ENCODE measurements at places on chromosomes 4 and X.

DNA sequence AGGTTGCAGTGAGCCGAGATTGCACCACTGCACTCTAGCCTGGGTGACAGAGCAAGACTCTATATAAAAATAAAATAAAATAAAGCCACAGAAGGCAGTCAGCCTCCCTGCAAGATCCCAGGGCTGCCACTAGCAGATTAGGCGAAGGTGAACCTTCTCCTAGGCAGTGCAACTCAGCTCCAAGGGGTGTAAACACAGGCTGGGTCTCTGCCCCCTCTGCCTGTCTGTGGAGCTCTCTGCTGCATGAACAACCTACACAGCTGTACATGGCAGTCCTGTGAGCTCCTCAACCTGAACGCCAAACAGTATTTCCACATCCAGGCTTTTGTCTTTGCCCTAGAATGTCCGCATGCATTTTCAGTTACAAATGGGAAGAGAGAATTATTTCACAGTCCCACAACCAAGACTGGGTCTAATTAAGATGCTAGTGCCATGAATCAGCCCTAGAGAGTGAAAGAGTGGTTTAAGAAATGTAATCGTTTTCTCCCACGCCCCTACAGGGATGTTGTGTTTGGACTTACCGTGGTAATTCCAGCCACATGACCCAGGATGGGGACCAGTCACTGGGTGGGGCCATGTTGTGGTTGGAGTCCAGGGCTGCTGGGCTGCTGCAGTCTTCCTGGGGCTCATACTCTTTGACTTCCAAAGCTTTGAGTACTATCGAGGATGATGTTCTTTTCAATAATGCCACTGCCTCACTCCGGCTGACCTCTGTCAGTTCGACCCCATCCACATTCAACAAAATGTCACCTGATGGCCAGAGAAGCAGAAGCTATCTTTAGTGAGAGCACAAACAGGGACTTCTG is 99.0 kb downstream of the FIP1L1 start:
- no peak for DNase-seq

GRCh38 chrX:64908121-64908520 is 68.1 kb downstream of the ZC4H2 start:
- DNase-seq = no peak

GRCh38 chrX:69361311-69361845 is 142.7 kb upstream of the NALF2 start:
- DNase-seq = no peak

DNA sequence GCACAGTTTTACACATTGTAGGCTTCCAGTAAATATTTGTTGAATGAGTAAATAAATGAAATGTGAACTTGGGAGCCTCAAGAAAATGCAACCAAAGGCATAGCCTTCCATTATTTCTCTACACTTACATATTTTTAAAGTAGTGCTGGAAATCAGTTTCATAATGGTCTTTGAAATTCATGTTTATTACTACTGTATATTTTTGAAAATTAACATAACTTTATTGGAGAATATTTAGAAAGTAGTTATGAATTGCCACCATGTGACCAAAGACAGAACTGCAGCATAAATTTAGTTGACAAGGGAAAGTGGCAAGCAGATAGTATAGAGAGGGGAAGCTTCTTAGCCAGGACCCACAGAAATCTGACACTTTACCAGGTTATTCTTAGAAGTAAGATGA is 6.4 kb downstream of the TCEAL8 start:
- DNase-seq = no peak

DNA sequence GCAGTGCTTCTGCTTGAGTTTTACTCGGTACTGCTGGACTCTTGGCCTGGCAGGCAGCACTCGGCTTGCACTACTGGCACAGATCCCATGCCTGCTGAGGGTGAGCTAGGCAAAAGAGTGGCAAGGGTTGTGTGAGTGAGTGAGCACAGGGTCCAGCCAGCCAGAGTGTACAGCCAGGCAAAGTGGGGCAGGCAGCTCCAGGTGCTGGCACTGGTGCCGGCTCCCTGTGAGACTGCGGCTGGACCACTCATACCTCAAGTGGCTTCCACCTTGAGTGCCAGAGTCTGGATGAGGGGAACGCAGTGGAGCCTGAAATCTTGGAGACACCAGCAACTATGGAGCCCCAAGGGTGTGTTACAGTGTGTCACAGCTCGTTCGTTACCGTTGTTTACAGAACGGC is 1451.9 kb upstream of the AGA start:
- no peak for DNase-seq

- no peak for DNase-seq
Observed at GRCh38 chr4:19983072-19983471, 268.6 kb upstream of the SLIT2 start.

GRCh38 chr4:132195176-132195575 is 953.9 kb upstream of the PCDH10 start:
- DNase-seq = no peak

DNA sequence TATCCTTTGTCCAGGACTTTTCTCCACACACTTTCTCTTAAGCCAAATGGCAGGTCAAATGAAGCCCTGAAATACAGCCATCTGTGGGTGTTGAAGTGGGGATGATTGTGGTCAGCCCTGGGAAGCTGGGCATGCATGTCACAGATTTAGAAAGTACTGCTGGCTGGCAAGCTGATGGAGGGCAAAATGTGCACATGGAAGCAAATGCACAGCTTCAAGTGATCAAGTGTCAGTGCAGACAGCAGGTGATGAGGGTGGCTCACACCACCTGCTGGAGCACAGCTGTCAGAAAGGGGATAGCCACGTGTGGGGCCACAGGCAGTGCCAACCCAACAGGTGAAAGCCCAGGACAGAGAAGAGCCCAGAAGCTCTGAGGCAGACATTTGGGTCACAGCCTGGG is 40.3 kb upstream of the ATXN3L start:
- DNase-seq = no peak

DNA sequence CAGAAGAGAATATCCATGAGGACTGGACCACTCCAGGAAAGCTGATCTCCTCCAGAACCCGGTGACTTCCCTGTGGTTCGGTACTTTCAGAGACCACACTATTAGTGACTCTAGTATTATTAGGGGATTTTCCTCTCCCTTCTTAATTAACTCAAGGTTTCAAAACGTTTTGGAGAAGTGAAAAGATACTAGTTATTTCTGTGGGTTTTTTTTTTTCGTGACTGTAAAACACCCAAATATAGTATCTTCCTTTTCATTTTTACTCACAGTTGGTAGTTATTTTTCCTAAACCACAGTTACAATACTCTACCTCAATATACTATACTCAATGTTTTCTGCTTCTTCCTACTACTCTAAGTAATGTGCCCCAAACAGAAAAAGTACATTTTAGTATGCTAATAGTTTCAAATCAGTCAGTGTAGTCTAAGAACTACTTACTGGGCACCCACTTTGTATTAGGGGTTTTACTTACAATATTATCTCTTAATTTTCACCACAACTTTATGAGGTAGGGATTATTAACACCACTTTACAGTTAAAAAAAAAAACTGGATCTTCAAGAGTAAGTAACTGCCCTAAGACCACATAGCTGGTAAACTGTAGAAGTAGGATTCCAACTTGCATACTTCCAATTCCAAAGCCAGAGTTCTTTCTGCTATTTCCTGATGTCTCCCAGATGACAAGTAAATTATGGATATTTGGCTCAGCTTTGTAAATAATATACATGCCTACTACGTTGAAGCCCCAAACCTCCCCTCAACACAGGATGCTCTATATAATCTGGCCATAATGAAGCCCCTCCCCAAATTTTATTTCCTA is 45.0 kb downstream of the SLC9A7 start:
- no peak for DNase-seq

DNA sequence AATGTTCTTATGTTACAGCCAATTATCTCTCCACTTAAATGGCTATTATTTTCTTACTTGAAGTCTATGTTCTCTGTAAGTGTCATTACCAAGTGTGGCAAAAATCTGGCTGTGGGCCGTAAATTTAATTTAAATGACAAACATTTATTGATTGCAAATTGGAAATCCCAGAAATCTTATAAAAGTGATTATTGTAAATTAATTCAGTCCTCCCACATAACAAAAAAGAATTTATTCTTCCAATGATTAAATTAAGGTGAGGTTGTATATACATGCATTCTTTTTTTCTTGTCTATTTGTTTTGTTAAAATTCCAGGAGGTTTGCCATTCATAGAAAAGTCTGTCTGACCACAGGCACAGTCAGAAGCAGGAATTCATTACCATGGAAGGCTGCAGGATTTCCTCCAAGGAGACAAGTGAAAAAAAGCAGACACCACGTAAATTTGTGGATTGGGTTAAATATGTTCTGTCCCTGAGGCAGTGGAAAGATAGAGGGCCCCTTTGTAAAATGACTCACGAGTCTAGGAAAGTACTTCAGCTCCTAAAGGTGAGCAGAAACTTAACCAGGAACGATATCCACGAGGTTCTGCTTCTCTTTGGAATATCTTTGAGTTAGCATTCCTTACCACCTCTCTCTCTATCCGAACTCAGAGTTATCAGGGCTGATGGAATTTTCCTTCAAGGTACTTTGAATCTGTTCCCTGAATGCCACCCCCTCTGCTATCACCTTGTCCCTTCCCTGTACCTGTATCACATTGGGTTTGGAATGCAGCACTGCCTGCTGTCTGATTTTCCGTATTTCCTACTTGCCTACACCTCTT is 10.7 kb downstream of the PPARGC1A start:
- no peak for DNase-seq

- DNase-seq = no peak
Observed at GRCh38 chr4:148205476-148205875, 236.7 kb downstream of the NR3C2 start.

GRCh38 chr4:5908876-5909427 is 16.1 kb upstream of the CRMP1 start:
- DNase-seq = no peak

- DNase-seq = no peak
Observed at GRCh38 chr4:140099983-140100382, 54.0 kb downstream of the MAML3 start.

DNA sequence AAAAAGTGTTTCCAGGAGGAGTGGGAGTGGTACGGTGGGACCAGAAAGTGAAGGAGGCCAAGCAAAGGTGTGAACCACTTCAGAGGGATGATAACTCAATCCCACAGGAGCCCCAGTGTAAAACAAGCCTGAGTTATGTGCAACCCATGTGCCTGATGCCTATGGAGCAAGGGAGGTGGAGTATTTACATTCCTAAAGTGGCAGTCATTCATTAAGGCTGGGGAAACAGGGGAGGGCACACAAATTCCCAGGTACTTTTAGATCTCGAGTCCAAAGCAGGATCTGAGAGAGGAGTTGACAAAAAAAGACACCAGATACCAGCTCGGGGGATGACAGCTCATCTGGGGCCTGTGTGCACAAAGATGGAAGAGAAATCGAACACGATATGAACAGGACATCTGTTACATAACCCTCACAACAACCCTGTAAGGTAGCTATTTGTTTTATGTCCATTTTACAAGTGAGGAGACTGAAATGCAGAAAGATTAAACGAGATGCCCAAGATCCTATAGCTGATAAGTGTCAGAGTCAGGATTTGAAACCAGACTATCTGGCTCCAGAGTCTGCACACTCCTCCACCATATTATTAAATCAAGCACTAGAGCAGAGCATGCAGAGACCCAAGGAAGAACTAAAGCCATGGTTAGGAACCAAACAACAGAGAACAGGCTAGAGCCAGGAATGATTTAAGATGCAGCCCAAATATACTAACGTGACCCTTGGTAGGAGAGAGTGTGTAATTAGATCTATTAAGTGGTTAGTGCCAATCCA is 91.9 kb upstream of the MAPK10 start:
- no peak for DNase-seq

- DNase-seq = no peak
Observed at GRCh38 chr4:7569810-7570783, 135.4 kb upstream of the PSAPL1 start.

DNA sequence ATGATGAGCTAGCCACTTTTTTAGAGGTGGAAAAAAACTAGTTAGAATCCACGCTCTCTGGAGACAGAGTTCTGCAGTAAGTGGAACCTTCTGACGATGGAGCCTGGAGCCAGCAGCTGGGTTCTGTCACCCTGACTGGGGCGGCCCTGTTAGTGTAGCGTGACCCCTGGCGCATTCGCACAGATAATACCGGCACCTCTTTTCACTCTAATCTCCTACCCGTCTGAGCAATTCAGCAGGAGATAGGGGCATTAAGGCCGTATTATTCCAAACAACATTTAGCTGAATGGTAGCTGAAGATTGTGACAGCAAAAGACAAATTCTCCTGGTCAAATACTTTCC is 292.6 kb downstream of the FBXO8 start:
- DNase-seq = no peak

DNA sequence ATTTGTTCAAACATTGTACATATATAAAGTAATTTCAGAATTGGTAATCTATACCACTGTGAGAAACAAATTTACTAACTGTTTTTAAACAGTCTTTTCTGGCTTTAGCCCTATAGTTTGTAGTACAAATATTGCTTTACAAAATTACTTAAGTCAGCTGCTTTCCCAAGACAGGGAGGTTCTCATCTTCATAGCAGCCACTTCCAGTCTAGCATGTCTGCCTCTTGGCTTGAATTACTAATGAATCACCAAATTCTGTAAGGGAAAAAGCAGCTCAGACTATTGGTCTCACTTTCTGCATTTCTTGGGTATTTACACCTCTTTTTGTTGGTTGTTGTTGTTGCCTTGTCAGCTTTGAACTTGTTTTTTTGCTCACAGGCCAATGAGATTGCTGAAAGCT is 187.2 kb downstream of the NPFFR2 start:
- no peak for DNase-seq

GRCh38 chr4:80730158-80730557 is 300.4 kb upstream of the BMP3 start:
- no peak for DNase-seq

GRCh38 chr4:159195361-159195769 is 92.5 kb downstream of the RAPGEF2 start:
- no peak for DNase-seq

DNA sequence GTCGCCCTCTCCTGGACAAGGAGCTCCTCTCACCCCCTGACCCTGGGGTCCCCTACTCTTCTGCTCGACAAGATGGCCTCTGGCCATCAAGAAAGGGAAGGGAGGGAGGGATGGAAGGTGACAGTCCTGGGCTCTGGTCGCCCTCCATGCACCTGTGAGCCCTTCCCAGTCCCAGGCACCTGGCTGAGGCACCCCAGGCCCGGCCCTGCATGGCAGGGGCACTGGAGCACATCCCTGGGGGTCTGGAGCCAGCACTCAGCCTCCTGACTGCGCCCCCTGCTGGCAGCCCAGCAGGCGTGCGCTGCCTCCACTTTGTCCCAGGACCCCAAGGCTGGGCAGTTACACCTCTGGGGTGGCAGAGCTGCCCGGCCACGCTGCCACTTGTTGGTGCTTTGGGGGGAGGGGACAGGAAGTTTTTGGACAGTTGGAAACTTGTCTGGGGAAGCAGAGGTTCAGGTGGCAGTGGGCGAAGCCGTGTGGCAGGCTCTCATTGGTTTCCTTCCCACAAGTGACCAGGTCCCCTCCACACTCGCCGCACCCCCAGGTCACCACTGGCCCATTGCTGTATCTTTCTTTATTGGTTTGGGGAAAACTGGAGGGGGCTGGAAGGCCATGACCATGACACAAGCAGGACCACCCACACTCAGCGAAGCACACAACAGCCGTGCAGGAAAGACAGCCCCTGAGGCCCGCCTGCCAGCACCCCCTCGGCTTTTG is 4.3 kb downstream of the PNCK start:
- DNase-seq = peak; percentile 50

DNA sequence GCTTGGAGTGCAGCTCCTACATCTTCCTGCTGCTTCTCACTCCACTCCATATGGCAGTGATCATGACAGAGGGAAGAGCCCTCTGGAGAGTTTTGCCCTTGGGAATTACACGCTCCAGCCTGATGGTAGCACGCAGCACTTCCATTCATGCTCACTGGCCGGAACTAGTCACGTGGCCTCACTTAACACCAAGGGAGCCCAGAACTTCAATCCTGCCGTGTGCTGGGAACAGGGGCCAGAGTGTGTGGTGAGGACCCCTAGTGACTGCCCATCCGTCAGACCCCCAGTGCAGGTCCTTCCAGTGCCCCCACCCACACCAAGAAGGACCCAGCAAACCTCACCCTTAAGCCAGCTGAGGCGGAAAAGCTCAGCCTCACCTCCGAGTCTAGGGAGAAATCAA is 230.7 kb downstream of the EVC2 start:
- DNase-seq = no peak

Data from activated B cell treated with CpG ODN at 0.5 μM for 24 hours (primary cell).